ENCODE measurements at places on chromosomes 16 and 17. TPM values are rescaled to one million over a fixed set of nuclear protein-coding genes. Genes with fewer than 3 reads are reported as not detected.

The NPB gene
- 0.93 TPM for polyA plus RNA-seq

The GPR142 gene
- polyA plus RNA-seq: not detected

GRCh38 chr17:36921095-36921851 is 16.0 kb upstream of the LHX1 start:
- no peak for DNase-seq

GRCh38 chr16:77951788-77952187 is 70.6 kb upstream of the CLEC3A start:
- DNase-seq: peak; percentile 14

DNA sequence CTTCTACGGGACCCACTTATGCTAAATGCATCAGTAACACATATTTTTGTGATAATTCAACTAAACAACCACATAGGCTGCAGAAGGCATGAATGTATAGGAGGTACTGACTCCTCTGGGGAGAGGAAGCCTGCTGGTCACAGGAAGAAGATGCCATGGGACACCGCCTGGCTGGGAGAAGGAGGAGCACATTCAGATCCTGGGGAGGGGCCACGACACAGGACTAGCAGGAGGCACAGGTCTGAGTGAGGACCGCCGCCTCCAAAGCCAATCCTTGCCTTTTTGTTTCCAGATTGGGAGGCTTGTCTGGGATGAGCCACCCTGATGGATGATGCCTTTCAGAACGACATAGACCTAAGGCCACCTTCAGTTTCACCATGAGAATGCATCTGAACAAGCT is 34.6 kb downstream of the MBTPS1 start:
- DNase-seq: no peak

GRCh38 chr17:79132271-79133064 is 57.8 kb downstream of the ENGASE start:
- no peak for DNase-seq

GRCh38 chr16:82088483-82088882 is 53.4 kb downstream of the HSD17B2 start:
- DNase-seq: no peak

- DNase-seq: no peak
Observed at GRCh38 chr16:73019457-73020362, 28.2 kb downstream of the ZFHX3 start.
